OCI-M1 (cell line): ENCODE measurements at places on chromosomes 2 and 18.

DNA sequence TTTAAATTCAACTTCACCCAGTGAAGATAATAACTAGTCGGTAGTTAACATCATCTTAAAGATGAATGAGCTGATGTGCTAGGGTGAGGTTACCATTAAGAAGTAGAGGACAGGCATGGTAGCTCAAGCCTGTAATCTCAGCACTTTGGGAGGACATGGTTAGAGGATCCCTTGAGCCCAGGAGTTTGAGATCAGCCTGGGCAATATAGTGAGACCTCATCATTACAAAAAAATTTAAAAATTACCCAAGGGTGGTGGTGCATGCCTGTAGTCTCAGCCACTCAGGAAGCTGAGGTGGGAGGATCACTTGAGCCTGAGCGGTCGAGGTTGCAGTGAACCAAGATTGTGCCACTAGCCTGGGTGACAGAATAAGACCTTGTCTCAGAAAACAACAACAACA is 4.7 kb downstream of the GALNT5 start:
- DNase-seq, result no peak

DNA sequence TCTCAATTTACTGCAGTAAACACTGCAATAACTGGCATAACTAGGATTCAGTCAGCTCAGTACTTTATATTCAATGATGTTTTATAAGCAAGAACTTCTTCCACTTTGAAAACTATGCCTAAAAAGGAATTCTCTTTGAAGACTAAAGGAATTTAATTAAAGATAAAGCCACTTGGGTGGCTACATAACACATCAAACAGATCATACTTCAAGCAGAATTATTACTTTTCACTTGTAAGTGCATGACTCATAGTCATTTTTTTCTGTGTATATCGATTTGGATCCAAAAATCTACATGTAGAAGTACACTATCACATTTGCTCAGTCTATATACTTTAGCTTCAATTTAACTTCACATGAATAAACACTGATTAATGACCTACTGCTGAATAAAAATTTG is 4.0 kb downstream of the KANSL1L start:
- DNase-seq, result peak; percentile 41

DNA sequence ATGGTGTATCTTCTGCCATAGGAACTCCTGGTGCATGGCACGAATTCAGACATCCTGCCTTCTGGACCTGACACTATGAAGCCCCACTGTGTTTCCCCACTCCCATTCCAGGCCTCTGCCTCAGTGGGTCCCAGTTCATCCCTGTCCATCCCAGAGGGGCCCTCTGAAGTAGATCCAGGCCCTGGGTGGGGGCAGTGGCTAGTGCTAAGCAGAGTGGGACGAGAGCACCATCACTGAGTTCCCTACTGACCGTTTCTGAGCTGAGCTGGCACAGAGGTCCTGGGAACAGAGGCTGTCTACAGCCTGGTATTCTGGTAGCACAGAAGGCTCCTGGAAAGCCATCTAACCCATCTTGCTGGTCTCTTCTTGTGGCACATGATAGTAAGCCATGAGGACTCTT is 54.0 kb downstream of the ATOH8 start:
- DNase-seq, result no peak

DNA sequence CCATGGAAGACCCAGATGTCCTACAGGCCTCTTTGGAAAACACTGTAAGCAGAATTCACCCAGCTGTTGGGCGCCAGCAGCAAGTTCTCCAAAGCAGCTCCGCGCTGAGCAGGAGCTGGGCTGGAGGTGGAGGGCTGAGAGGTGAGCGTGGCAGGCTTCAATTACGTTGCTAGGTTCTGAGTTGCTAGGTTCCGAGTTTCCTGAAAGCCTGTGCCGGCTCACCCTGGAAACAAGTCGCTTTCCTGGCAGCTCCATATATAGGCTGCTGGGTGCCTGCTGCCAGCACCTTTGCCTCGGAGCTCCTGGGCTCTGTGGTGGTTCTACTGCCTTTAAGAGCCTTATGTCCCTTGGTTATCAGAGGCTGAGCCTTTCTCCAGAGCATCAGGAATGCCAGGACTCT is 14.4 kb upstream of the EGR4 start:
- DNase-seq, result no peak

GRCh38 chr2:80351231-80351630 is 46.7 kb upstream of the LRRTM1 start:
- DNase-seq, result peak; percentile 17

GRCh38 chr18:49061239-49061990 is 110.7 kb upstream of the SMAD7 start:
- DNase-seq, result no peak

- DNase-seq, result peak; percentile 70
These were observed 77.7 kb downstream of the GULP1 start for GRCh38 chr2:188369365-188369764.

GRCh38 chr2:174023591-174024523 is 58.7 kb upstream of the SP3 start:
- DNase-seq, result no peak

DNA sequence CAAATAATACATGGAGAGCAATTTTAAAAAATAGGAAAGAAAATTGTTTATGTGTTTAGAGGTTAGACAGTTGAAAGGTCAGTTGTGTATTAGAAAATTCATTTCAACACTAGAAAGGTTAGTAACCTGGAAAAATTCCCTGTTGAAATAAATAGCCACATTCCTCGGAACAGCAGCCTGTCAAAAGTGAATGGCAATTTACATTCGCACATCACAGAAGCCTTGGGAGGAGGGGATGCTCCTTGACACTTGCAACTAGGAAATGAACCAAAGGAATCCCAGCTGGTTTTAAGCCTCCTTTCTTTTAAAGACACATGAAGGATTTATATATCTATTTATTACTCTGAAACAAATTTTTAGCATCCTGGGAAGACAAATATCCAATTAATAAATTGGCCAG is 653.5 kb upstream of the LRRTM4 start:
- DNase-seq, result no peak

- DNase-seq, result no peak
These were observed 170.6 kb downstream of the FIGN start for GRCh38 chr2:163565192-163565591.

DNA sequence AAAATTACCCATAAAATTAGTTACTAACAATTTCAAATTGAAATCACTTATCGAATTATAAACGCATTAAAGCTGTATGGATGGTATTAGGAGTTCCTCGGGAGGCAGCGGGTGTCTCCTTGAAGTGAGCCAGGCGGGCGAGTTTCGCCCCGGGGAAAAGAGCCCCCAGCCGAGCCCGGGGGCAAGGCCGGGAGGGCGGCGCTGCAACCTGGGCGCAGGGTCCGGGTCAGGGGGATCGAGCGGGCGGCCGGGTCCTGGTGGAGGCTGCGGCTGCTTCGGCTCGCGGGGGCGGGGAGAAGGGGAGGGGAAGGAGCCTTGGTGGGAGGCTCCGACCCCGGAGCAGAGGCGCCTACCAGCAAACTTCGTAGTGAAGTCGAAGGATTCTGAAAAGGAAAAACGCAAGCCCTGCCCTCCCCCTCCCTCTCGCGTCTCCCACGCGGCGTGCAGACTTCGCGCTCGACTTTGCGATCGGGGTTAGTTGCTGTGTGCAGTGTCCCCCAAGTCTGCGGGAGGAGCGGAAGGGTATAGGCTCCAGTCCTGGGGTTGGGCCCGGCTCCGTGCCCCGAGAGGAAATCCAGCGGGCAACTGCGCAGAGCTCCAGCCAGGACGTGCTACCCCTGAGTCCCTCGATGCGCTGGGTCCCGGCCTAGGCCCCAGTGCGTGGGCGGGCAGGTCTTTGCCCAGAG is 140.8 kb downstream of the MEIS1 start:
- no peak for DNase-seq

- no peak for DNase-seq
These were observed 288.1 kb downstream of the TMX3 start for GRCh38 chr18:68426731-68427315.

DNA sequence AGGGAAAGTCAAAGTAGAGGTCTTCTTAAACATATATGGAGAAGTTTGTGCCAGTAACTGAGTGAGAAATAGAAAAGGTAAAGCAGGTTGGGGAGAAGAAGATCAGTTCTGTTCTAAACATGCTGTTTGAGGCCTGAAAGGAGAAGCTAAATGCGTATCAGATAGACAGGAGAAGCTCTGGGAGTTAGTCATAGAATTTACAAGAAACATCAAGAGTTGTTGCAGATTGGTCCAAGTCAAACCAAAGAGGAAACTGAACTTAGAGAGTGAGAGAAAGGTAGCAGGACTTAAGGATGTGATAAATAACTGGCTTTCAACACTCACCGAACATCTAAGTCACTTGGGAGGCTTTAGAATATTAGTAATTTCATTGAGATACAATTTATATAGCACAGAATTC is 29.2 kb upstream of the CERS6 start:
- DNase-seq, result no peak

DNA sequence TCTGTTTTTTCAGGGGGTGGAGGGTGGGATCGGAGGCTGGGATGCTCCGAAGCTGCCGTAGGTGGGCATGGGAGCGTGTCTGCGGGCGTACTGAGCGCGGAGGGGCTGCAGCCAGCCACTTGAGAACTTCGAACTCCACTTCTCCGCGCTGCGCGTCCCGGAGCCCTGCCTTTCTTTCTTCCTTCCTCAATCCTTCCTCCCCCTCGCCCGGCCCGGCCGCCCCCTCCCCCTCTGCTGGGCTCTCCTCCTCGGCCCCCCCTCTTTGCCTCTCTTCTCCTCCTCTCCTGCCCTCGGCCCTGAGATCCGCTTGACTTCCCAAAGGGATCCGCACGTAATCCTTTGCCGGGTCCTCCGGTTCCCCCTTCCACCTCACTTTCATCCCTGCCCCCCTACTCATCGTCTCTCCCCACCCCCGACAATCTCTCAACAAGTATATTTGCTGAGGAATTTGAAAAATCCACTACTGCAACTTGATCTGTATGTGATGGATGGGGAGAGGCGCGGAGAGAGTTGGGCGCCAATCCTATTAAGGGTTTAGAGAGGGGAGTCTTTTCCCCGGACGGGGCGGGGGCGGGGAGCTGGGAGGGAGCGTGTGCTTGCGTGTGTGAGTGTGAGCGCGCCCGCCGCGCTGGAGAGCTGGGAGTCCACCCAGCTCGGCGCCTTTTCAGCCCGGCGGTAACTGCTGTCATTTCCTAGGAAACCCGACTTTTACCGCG is 1.1 kb downstream of the GLI2 start:
- DNase-seq, result no peak

DNA sequence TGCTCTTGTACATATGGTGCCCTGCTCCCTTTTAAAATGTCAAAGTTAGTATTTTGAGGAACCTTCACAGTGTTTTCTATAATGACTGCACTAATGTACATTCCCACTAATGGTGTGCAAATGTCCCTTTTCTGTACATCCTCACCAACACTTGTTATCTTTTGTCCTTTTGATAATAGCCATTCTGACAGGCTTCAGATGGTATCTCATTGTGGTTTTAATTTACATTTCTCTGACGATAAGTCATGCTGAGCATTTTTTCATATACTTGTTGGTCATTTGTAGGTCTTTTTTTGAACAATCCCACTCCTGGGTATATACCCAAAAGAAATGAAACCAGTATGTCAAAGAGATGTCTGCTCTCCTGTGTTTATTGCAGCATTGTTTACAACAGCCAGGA is 268.3 kb downstream of the FBXO15 start:
- DNase-seq, result no peak

DNA sequence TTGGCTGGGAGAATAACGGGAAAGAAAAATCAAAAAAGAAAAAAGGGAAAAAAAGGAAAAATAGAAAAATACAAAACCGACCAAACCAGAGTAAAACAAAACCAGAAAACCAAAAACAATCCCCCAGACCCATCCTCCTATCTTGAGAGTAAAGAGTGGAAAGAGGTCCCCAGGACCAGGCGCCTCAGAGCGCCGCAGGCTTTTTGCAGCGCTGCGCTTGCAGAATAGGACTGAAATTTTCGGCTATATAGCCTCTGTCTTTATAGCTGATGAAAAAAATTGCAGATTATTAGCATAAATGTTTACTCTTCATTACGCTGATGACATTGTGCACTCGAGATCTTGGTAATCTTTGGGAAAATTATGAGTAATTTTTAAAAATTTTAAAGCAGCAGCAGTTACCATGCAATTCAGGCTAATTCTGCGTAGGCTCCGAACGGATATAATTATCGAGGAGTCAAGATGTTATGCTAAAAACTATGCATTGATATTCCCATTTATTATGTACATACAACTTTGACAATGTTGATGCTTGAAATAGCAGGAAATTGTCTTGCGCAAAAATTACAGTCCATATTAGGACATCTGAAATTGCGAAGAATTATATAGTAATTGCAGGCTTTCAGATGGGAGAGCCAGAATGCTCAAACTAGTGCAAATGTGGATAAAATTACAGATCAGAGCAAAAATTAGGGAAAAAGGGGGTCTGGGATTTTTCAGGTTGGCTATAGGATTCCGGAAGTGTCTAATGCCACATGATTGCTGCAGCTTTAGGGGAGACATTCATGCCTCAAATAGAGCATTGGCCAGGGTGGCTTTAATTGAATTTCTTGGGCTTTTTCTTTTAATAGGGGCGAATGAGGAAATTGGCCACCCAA is 8.3 kb downstream of the DLX1 start:
- DNase-seq, result no peak
